Suppressor macrophage (primary cell): ENCODE measurements at places on chromosomes 2 and 18.

DNA sequence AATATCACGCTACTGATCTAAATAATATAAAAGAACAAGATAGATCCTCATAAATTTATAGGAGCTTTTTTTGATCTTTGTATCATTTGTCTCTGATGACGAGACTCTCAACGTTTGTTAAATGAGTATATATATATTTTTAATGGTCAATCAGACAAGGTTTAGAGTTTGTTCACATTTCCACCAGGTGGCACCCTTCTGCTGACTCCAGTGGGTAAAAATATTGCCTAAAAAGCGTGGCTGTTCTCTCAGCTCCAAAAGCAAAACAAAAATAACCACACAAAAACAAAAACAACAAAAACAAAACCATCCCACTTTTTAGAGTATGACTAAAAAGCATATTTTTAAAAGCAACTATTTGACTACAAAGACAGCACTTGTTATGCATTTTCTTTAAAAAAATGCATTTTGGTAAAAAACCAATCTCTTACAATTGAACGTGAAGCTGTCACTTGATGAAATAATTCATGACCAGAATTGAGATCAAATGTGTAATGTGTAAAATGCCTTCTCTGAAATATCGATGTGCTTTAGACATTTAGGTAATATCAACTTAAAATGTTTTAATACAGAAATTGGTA, 723.2 kb downstream of the DPP10 start:
- DNase-seq = peak; percentile 2

DNA sequence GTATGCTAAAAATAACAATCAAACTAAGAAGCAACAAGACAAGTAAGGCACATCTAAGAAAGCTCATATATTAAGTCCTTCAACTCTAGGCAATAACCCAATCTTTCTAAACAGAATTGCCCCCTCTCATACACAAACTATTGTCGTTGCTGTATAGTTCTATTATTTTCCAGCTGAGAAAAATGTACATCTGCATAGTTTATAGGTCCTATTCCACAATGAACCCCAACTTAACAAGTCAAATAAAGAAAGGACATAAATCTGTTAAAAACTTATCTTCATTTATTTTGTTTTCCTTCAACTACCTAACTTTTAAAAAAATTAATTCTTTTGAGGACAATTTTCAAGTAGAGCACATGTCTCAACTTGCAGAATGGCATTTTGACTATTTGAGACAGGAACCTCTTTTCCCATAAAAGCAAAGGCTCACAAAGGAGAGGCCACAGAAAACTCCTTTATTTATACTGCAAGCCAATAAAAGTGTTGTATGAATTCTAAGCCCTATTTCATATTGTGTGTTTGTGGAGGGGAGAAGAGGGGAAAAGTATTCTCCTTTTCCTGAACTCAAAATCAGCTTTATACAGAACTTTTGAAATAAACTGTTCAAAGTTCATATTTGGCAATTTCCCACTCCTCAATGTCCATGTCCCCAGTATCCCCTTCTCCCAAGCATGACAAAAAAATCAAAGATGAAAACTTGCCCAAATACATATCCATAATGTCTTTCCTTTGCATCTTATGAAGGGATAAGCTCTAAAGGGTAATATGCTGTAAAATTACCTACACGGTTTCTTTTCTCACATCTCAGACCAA, 37.4 kb downstream of the RTN4 start:
- no peak for DNase-seq

DNA sequence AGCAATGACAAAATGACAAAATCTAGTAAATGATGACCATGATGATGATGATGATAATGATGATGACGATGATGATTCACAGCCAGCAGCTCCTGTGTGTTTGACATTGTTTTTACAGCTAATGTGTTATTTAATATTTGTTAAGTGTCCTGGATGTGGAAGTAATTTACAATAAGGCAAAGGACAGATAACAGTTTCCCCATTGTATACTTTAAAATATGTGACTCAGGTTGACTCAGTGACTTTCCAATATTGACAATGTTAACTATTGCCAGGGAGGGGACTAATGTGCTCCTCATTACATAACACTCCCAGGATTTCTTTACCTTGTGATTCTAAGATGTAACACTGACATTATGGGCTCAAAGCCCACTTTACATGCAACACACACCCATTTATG, 602.2 kb downstream of the FBXO15 start:
- DNase-seq = no peak

DNA sequence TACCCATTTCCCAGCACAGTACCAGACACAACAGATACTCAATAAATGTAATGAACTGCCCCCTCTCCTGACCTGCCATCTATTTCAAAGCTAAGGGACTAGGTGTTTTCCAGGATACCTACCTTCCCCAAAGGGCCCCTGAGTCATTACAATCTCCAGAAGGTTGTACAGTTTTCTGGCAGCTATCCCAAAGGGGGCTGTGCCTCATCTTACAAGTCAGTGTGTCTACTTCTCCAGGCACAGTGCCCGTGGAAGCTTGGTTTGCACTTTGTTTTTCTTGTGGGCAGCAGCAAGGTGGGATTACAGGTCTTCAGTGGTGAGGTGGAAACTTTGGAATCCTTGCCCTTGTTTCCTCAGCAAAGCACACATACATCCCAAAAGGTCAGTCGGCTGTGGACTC, 62.8 kb upstream of the CYP26B1 start:
- no peak for DNase-seq

- DNase-seq = no peak
Measured at GRCh38 chr2:142472382-142472781, 341.6 kb upstream of the LRP1B start.

GRCh38 chr2:128156812-128157211, 65.8 kb downstream of the UGGT1 start:
- no peak for DNase-seq

DNA sequence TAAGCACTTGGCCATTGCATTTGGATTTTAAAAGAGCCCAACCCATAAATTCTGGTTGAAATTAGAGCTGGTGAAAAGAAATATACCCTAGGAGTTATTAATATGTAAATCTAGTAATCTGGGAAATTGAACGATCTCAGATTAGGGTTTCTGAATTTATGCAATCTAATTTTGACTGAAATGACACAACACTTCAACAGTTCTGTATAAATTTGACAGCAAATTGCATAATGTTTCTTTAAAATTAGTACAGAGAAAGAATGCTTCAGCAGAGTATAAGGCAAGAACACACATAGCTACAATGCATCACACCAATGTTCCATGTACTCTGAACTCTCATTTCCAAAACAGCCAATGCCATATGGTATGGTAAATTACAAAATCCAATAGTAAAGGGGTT, 201.5 kb upstream of the ITGA4 start:
- DNase-seq = peak; percentile 49

DNA sequence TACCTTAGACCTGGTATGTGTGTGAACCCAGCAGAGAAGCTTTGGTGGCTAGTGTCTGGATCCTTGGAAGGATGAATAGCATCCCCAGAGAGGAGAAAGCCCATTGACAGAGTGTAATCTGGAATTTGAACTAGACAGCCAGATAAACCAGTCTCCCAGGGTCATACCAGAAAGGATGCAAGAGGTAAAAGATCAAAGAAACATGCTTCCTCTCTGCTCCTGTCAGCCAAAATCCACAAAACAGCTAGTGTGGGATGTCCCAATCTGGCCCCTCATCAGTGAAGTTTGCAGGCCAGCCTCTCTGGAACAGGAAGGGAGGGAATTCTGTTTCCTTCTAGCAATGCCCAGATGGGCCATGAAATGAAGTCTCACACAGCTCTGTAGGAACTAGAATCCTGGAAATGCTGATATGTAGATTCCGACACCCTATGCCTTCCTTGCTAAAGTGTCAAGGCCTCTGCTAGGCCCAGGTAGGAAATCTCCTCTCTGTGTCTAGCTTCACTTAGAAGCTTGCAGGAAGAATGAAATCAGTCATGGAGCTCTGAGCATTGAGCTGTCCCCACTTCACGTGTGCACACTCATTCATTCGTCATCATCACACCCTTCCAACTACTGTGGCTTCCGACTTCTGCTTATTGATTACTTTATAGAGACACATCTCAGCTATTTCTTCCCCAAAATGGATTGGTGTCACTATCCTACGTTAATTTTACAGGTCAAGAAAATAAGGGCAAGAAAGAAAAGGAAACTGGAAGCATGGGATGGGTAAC, 38.0 kb downstream of the EVA1A start:
- DNase-seq = no peak

- no peak for DNase-seq
Measured at GRCh38 chr2:24159708-24160107, 15.1 kb upstream of the FAM228A start.

DNA sequence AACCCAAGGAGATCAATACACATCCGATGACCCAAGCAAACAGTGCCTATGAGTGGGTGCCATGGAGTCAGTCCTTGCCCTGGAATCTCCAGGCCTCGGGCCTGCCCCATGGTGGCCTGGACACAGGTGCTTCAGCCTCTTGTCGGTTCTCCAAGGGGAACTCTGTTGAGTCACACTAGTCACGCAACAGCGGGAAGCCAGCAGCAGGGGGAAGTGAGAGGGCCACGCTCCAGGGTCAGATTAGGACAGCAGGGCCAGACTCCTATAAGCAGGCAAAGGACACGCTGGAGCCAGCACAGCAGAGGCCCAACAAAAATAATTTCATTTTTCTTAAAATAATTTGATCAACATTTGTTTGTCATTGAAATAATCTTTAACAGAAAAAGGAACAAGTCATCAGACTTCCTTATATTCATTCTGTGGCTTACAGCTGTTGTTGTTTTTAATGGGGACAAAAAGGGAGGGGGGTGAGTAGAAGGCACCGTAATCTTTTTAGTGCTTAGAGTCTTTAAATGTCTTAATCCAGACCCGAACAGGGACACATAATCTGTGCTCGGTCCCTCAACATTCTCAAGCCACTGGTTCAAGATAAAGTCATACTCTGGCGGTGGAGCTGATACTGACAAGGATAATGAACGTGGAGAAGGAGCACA, 16.4 kb upstream of the ARMC9 start:
- peak; percentile 97 for DNase-seq

- DNase-seq = no peak
Measured at GRCh38 chr2:45259138-45259537, 249.9 kb upstream of the SIX2 start.

- DNase-seq = no peak
Measured at GRCh38 chr2:235102896-235103295, 151.1 kb downstream of the SH3BP4 start.

- no peak for DNase-seq
Measured at GRCh38 chr2:222272446-222273015, 26.3 kb downstream of the PAX3 start.

- no peak for DNase-seq
Measured at GRCh38 chr18:49094136-49094535, 143.4 kb upstream of the SMAD7 start.

- DNase-seq = no peak
Measured at GRCh38 chr2:36300697-36301096, 54.9 kb upstream of the CRIM1 start.

DNA sequence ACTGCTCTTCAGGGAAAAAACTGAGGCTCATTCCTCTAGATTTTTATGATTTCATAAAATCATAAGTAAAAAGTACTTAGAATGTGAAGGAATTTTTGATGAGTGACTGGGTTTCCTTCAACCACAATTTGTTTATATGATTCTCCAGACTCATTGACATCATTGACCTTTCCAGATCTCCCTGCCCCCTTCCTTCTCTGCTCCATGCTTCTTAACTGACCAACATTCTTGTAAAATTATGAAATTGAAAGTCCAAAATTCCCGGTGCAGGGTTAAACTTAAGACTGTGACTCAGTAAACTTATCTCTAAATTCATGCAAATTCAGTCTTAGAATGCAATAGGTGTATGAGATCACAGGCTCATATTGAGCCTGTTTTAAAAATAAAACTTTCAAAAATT, 648.9 kb downstream of the TDRD15 start:
- no peak for DNase-seq

DNA sequence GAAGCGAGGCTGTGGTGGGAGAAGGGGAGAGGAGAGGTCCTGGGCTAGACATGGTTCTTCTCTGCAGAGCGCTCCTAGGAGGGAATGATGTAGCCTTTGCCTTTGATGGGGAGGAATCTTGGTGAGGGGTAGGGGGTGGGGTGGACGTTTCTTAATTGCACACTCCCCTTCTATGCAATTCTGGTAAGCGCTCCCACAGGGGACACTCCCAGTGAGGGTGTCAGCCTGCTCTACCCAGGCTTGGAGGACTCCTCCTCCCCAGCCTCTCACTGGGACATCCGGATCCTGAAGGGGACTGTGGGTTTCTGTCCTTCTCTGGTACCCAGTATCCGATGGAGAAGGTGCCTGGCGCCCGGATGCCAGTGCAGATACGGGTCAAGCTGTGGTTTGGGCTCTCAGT, 114.3 kb downstream of the DYSF start:
- DNase-seq = no peak

DNA sequence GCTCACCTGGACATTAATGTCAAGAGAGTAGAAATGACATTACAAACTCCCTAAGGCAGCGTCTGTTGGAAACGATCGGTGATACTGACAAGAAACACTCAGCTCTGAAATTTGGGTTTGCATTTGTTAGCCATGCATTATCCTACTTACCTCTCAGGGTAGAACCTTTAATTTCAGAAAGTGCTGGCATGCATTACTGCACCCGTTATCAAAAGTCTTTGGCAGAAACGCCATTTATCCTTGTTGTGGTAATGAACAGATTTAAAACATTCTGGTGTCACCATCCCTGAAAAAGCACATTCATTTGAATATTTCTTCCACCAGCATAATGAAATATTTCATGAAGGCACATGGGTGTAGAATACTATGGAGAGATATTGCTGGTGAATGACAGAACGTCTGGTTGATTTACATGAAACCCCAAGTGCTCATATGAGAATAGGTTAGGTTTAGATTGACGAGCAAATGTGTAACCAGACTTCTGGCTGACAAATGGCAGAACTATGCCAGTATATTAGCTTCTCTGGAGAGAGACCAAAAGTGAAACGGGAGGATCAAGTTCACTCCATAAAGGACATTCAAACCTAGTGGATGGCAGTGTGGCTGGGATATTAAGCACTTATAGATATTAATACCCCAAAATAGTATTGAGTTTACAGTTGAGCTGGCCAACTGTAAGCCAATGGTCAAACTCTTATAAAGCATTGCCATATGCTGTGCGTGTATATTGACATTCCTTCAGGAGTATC, 53.5 kb upstream of the ITGB6 start:
- DNase-seq = no peak

DNA sequence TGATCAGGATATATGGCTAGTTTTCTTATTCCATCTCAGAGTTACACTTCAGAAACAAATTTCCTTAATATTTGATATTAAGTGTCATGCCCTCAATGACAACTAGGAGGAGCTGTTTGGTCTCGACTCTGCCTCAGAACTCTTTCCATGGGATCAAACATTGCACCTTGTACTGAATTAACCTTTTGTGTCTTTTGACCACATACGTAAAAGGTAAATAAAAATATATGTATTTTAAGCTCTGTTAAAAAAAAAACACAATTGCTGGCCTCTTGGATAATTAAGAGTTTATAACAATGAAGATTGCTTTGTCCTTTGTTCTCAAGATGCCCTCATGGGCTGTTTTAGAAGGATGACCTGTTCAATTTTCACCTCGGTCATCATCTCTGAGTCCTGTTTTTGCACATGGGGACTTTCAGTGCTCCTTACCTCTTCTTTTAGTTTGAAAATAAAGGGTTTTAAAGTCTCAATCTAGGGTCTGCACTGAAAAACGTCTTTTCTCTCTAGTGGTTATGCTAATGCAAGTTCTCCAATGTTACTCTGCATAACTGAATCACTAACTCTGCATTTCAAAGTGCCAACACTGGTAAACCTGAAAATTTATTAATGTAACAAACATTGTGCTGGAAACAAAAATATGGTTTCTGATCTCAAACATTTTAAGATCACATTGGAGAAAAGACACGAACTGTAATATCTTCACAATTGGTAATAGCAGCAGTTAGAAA, 18.8 kb upstream of the FN1 start:
- DNase-seq = peak; percentile 56
